ENCODE measurements at places on chromosomes 4 and X.

DNA sequence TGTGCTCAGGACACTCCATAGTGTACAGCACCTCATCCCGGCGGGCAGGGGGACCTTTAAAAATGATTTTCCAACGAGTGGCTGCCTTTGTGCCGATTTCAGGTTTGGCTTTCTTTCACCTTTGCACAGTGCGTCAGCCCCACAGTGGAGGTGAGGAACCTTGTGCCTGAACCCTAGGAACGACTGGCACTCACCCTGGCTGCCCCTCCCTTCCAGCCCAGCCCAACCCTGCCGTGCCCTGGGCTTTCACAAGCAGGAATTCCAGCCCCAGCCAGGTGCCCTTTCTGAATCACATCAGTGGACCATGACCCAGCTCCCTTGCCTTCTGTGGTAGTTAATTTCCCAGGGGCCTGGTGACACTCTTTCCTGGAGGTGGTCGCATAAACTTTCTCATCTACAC is 1.3 kb downstream of the TMEM164 start:
- no peaks in the 10 kb centered on the region for H3K4me1 ChIP-seq
- peak; percentile 27 for DNase-seq
- H3K27ac ChIP-seq = peak overlapping the region; percentile 86

GRCh38 chr4:11341337-11342043 is 87.2 kb downstream of the HS3ST1 start:
- H3K27ac ChIP-seq = no peak overlapping the region
- DNase-seq = no peak
- no peaks in the 10 kb centered on the region for H3K4me1 ChIP-seq
- no peak overlapping the region for H3K4me3 ChIP-seq

DNA sequence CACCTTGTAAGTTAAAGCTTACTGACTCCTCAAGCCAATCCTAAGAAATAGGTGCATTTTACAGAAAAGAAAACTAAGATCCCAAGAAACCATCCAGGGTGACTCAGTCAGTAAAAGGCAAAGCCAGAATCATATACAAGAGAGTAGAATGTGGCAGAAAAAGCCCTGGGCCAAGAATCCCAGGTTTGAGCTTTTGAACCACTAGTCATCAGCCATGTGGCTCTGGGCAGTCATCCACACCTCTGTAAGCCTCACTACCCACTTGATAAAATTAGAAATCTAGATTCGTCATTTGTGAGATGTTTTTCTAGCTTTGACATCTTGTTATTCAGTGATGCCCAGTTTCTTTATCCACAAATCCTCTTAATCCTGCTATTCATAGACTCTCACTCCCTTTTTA is 122.2 kb upstream of the PDE5A start:
- H3K4me1 ChIP-seq = peaks cover 31% of the 10 kb centered on the region
- no peaks in the 10 kb centered on the region for H3K36me3 ChIP-seq
- DNase-seq = no peak

- H3K4me3 ChIP-seq = no peak overlapping the region
- no peaks in the 10 kb centered on the region for H3K36me3 ChIP-seq
- no peaks in the 10 kb centered on the region for H3K4me1 ChIP-seq
- H3K27ac ChIP-seq = no peak overlapping the region
- DNase-seq = no peak
- no peaks in the 10 kb centered on the region for H3K27me3 ChIP-seq
Measured at GRCh38 chr4:114481856-114482255, 116.8 kb upstream of the UGT8 start.
